ENCODE measurements at places on chromosomes 2 and 18.

- DNase-seq, result no peak
Measured at GRCh38 chr2:216281316-216281715, 91.0 kb downstream of the MARCHF4 start.

DNA sequence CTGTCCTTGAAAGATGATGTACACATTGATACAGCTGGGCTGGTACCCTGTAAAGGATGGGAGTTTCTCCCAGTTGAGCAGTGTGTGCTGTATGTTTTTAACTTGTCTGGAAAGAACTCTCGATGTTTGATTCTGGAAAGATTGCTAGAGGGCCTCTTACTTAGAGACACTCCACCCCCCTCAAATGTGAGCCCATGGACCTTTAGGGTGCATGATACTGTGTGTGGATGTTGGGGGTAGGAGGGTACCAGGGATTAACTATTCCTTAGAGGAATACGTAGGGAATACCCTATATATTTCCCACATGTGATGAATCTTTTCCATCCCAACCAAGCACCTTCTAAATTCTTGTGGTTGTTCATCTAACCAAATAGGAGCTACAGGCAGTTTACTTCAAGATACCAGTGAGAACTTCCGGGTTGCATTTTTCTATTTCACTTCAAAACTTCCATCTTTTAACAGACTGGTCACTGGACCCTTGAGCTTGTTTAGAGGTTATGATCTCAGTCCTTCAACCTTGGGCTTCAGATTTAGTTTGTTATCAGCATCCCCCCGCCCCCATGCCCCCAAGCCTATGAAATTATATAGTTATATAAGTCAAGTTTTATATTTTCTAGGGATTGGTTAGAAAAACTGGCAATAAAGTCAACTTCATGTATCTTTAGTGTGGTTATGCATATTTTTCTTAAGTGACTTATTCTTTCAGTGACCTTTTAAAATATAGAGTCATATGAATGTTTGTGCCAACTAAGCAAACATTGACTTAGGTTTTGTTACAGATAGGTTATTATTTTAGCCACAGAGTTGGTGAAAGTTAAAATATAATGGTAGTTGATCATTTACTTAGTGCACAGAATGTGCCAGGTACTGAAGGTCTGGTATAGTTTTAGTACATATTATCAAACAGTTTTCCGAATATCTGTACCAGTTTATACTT is 18.2 kb downstream of the AFTPH start:
- no peak for DNase-seq

DNA sequence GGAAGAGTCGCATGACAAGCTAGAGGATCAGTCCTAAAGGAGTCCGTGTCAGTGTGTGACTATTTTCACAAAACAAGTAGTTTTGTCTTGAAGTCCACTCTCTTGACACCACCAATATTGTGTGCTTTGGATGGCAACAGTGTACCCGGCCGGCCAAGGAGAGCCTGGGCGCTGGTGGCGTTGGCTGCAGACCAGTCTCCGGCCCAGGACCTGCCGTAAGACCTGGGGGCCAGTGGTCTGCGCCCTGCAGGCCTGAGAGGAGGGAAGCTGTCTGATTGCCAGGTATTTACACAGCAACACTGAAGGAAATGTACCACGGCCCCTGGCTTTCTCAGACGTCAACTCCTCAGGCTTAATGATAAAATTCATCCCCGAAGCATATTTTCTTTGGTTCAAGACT is 472.4 kb upstream of the SALL3 start:
- no peak for DNase-seq

- DNase-seq, result no peak
Measured at GRCh38 chr18:63986885-63987284, 17.0 kb downstream of the SERPINB8 start.

GRCh38 chr2:99824758-99825157 is 317.6 kb downstream of the AFF3 start:
- no peak for DNase-seq

DNA sequence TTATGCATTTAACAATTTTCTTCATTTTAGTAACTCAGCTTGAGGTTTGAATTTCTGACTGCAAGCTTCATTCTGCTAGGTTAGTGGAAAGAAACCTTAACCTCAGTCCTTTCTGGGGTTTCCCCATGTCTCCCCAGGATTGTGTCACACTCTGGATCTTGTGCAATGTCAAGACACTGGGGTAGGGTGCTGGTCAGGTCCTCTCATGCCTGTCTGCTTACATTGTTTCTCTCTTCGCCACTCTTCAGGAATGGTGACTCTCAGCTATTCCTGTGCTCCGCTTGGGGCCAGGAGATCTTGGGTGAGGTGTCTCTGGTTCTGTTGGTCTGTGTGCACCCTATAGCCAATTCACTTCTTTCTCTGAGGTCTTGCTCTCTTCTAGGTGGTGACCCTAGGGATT is 23.9 kb downstream of the CTLA4 start:
- DNase-seq, result no peak

- peak; percentile 83 for DNase-seq
Measured at GRCh38 chr2:162029287-162029901, 44.6 kb downstream of the DPP4 start.

GRCh38 chr2:28351621-28352020 is 41.0 kb upstream of the FOSL2 start:
- no peak for DNase-seq

DNA sequence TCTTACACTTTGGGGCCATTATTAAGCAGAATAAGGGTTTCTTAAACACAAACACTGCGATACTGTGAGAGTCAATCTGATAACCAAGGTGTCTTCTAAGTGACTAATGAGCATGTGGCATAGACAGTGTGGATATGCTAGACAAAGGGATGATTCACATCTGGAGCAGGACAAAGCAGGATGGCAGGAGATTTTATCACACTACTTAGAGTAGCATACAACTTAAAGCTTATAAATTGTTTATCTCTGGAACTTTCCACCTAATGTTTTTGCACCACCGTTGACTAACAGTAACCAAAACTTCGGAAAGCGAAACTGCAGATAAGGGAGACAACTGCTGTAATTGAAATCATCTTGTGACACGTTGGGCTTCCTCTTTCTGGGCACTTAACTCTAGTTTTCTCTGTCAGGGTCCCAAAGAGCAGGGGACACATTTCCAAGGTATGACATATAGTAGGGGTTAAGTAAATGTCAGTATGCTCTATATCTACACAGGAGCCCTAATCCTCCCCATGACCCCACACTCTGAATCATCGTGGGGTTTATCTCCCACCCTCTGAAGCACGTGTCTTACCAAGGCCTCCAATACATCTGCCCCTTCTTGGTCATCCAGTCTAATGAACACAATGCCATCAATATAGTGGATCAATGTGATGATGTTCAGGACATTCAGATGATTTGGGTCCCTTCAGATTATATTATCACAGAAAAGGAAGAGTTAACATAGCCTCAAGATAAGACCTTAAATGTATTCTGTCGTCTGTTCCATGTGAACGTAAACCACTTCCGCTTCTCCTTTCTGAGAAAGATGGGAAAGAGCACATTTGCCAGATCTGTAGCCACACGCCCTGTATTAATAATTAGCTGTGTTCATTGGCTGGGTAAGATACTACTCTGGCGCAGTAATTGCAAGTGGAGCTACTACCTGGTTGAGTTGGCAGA is 78.7 kb downstream of the FTCDNL1 start:
- peak; percentile 8 for DNase-seq

DNA sequence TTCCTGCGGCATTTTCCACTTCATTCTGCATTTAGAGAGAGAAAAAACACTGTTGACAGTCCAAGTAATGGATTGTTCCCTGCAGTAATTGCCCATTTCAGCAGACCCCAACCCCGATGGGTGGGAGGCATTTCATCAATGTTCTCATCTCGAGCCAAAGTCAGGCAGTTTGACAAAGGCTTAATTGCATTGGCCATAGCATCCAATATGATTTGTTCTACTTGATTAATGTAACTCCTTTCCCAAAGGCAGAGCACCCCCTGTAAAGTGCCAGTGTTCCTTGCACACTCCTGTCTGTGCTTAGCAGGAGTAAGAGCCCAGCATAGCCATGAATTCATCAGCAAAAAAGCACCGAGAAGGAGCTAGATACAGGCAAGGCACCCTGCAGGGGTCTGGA is 174.4 kb downstream of the SEPTIN10 start:
- no peak for DNase-seq

DNA sequence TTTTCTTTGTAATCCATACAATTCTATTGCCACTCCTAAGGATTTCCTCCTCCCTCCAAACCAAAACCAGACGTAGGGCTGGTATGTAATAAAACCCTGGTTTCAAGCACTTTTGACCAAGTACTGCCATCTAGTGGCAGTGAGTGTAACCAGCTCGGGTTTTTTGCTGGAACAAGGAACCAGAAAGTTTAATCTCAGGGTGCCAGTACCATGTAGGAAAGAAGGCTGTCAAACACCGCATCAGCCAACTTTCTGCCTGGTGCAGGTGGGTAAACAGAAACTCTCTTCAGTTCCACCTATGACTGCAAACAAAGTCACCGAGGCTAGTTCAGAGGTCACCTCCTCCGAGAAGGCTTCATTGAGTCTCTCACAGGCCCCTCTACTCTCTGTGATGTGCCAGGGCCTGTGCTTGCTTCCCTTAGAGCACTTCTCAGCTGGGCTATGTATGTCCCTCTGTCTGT is 10.2 kb upstream of the THNSL2 start:
- peak; percentile 47 for DNase-seq

DNA sequence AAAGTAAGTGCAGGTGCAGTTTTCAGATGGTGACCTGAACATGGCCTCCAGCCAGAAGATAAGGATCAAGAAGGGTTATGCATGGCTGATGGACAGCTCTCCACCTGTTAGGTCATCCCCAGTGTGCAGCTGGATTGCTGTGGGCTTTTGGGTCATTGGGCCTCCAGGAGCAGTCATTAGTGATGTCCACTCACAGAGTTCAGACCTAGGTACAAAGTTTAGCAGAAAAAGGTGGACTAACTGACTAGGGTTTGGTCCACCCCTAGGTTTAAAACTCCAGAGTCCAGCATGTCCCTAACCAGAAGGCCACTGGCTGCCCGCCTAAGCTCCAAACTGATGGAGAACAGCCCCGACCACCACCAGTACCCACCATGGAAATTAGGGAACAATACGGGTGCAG is 18.3 kb upstream of the SULT1C2 start:
- no peak for DNase-seq

DNA sequence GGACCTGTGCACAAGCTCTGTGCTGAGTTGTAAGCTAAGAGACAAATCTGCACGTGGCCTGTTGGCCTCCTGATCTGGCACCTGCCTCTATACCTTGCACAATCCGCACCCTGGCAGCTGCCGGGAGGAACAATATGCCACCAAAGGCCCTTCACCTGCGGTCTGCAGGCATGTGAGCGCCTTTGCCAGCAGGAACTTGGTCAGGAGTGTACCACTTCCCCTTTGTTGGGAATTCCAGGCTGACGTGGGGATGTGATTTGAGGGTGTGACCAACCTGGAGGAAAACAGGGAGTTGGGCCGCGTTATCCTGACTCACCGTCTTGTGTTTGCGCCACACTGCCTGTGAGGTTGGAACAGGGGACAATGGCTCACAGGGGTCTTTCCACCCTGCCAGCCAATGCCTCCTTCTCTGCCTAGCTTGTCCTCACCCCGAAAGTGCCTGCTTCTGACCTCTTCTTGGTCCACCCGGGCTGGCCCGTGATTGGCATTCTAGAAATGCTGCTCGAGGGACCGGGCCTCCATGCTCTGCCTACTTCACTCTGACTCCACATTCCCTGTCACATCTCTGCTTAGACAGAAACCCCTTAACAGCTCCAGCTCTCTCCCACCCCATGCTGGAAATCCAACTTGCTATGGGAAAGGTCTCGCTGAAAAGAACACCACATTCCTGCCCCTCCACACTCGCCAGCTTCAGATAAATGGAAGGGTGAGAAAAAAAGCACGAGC is 67.1 kb upstream of the MAP4K4 start:
- peak; percentile 87 for DNase-seq

GRCh38 chr2:47070920-47071824 is 83.9 kb downstream of the STPG4 start:
- peak; percentile 96 for DNase-seq

- DNase-seq, result no peak
Measured at GRCh38 chr2:91748902-91749301, 3057.4 kb downstream of the RPIA start.

- DNase-seq, result no peak
Measured at GRCh38 chr18:79572093-79572780, 107.4 kb upstream of the CTDP1 start.

- peak; percentile 80 for DNase-seq
Measured at GRCh38 chr18:7566567-7567473, at the start of gene PTPRM. PTPRM (plus strand) TSS chr18:7567316; CDS start chr18:7567819, 503 bp downstream.

DNA sequence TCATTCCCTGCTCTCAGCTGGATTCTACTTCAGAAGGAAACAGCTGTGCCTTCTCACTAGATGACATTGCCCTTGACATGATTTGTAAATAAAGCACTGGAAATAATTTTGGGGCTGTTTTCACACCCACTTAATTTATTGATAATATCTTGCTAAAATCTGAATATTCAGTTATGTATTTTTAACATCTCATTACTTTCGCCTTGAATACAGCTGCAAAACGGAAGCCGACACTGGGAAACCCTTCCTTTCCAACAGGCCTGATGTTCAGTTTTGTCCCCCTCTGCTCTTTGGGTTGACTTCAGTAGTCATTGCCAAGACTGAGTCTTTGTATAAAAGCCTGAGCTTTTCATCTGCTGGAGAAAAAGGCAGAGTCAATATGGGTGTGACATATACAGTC is 82.7 kb downstream of the DOCK10 start:
- DNase-seq, result no peak

- DNase-seq, result no peak
Measured at GRCh38 chr2:71930049-71930681, 217.5 kb downstream of the CYP26B1 start.

DNA sequence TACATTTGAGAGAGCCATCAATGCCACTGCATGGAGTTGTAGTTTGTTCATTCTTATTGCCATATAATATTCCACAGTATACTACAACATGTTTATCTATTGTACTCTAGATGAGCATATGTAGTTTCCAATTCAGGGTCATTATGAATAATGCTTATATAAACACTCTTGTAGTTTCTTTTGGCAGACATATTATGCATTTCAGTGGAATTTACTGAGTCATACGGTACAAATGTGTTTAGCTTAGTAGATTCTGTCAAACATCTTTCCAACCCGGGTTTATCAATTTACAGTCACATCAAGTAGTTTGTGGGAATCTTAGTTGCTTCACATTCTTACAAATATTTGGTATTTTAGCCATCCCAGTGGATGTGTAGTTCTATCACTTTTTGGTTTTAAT is 161.1 kb downstream of the KCNH7 start:
- DNase-seq, result peak; percentile 11

DNA sequence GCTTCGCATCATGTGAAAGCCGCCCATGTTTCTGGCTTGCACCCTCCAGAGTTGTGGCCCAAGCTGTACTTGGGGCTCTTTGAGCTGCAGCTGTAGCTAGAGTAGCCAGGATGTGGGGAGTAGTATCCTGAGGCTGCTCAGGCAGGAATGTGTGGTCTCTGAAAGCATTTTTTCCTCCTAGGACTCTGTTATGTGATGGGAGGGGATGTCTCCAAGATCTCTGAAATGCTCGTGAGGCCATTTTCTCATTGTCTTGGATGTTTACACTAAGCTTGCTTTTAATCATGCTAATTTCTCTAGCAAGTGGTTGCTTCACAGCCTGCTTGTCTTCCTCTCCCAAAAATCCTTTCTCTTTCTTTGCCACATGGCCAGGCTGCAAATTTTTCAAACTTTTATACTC is 687.6 kb downstream of the DCDC2C start:
- no peak for DNase-seq

Measured in Daoy (cell line).